Mesothelial cell of epicardium (in vitro differentiated cells): ENCODE measurements at places on chromosomes 13 and 19.

DNA sequence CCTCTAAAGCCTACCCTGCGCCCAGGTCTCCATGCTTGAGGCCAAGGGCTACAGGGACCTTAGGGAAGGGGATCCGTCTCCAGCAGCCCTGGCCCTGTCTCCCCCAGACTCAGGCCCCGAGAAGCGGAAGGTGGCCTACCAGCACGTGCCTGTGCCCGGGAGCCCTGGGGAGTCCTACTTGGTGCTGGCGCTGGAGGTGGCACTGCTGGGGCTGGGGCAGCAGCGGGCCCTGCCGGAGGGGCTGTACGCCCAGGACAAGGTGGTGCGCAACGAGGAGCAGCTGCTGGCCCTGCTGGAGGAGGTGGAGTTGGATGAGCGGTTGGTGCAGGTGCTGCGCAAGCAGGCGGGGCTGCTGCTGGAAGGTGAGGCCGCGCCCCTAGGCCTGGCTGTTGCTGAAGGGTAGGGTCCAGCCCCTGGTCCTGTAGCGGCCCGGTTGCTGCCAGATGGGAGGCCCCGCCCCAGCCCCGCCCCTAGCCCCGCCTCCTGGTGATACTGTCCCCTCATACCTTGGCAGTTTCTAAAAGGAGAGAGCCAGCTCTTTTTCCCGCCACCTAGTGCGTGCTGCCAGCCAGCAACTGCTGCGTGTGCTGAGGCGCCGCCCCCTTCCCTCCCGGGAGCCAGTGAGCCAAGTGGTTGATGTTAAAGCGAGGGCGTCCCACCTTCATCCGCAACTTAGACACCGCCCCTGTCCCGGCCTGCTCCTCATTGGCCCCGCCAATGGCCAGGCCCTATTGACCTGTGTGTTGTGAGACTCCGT lies 22.6 kb downstream of the ZSWIM4 start:
- no peak for DNase-seq

DNA sequence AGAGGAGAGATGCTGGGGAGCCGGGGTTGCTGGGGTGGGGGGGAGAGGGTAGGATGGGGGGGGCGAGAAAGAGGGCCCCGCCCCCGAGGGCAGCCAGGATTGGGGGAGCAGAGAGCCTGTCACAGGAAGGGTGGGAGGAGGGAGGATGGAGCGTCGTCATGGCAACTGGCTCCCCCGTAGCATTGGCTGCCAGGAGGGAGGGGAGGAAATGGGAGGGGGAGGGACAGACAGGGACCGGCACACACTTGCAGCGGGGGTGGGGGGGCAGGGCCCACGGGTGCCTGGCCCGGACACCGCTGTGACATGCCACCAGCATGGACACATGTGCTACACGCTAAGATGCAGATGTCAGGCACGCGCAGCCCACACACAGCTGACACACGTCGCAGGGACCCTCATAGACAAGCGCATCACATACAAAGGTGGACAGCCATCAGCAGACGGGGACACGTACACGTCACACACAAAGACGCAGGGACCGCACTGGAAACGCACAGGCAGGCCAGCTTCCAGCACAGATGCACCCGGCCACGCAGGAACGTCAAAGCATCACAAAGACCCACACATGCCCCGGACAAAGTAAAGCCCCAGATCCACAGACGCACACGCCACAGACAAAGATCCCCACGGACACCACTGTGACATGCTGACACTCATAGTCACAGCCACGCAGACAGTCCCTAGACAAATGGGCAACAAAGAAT lies at the start of gene LMTK3:
Gene LMTK3 (minus strand): TSS at position 36 of the 704 bp plus-strand sequence. CDS start 259 bp downstream, outside the sequence.
- no peak for DNase-seq

GRCh38 chr13:73216381-73216831 lies 157.6 kb downstream of the KLF5 start:
- DNase-seq = no peak

GRCh38 chr13:99305158-99305557 lies 2.0 kb downstream of the GPR183 start:
- DNase-seq = no peak

DNA sequence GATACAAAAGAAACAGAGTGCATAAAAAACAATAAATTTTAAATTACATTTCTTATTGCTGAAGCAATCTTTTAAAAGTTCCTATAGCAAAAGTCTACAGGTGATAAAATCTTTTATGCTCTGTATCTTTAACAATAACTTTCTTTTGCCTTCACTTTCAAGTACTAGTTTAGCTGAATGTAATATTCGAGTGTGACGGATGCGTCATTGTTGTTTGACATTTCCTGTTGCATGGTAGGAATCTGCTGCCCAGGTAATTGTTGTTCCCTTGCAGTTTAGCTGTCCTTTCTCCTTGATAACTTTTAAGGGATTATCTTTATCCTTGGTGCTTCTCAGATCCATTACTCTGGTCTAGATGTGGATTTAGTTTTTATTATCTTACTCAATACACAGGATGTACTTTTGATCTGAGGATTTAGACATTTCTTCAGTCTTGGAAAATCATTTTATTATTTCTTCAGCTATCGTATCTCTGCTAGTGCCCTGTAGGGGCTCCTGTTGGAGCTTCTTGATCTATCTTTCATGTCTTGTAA lies 2.1 kb upstream of the CPB2 start:
- no peak for DNase-seq

DNA sequence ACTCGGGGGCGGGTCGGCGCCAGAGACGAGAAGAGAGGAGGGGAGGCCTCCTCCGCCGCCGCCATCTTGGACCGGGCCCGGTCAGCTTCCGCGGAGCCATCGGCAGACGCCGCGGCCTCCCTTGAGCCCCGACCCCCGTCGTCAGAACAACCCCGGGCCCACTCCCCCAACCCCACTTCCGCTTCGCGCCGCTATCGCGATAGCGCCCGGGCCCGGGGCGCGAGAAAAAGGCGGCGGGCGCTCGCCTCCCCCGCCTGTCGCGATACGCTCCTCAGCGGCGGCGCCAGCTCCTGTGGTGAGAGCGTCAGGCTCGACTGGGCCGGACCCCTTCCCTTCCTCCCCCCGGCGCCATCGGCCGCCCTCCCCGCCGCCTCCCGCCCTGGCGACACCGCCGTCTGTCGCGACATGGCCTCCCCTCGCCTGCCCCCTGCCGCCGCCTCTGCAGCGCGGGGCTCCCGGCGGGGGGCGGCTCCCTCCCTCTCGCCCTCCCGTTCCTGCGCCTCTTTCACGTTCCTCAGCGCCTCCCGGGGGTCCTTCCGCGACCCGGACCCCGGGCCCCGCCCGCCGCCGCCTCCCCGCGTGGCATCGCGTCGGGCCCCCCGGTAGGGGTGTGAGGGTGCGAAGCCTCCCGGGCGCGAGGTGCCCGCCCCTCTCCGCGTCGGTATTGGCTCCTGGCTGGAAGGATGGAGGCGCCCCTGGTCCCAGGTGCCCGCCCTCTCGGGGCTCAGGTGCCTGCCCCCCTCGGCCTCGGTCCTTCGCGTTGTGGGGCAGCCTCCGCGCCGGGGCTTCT lies at the start of gene CNOT3:
Gene CNOT3 (plus strand): TSS at position 64 of the 790 bp plus-strand sequence. CDS start 5,217 bp downstream, outside the sequence.
- no peak for DNase-seq

GRCh38 chr13:87356314-87356713 lies 314.9 kb upstream of the SLITRK5 start:
- no peak for DNase-seq

GRCh38 chr13:99313501-99313900 lies 6.3 kb upstream of the GPR183 start:
- DNase-seq = no peak

DNA sequence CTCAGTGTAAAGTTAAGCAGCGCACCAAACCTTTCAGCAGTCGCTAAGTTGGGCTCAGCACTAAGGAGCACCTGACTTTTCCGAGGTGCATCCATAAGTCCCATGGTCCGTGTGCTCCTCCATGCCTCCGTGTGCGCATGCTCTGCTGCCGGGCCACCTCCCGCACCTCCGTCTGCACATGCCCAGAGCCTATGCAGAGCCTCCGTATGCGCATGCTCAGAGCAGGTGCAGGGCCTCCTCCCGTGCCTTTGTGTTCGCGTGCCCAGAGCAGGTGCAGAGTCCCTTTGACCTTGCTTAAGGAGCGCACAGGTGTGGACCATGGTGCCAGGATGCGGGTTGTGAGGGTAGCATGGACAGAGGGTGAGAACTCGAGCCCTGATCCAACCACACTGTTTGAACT lies 46.0 kb downstream of the ATP11A start:
- DNase-seq = no peak

DNA sequence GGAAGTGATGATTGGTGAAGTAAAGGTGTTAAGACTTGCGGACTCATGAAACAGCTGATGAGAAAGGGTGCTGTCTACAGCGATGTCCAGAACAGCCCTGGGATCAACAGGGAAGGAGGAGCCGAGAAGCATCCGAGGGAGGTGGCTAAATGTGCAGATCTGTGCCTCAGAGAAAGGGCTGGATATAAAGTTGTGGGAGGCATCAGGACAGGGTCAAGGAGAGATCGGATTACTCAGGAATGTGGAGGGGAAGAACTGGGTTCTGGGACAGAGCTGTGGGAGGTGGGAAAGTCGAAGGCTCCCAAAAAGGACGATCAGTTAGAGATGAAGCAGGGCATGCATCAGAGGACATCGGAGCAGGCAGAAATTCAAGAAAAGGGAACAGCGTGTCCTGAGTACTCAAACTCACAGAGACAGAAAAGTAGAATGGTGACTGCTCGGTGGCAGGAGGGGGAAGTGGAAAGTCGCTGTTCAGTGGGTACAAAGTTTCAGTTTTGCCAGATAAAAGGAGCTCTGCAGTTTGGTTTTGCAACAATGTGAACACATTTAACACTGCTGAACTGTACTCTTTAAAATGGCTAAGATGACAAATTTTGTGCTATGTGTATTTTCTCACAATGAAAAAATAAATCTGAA lies 1.9 kb downstream of the SIGLEC14 start:
- no peak for DNase-seq

GRCh38 chr13:52127783-52128702 lies 830 bp downstream of the NEK5 start:
- DNase-seq = peak; percentile 30

DNA sequence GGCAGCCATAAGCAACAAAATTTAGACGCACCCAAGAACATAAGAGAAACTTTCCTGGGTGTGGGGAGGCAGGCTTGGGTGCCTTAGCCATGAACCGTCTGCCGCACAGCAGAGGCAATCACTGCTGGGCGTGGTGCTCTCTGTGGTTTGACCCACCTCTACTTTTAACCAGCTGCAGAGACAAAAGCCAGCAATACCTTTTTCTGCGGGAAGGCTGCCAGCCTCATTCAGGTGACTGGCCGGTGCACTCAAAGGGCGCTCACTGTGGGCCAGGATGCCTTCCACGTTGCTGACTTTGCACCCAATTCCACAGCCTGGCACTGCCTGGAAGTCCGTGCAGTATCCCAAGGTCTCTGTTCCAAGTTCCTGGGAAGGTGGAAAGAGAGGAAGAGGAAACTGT lies 69.1 kb downstream of the ATP7B start:
- DNase-seq = no peak

DNA sequence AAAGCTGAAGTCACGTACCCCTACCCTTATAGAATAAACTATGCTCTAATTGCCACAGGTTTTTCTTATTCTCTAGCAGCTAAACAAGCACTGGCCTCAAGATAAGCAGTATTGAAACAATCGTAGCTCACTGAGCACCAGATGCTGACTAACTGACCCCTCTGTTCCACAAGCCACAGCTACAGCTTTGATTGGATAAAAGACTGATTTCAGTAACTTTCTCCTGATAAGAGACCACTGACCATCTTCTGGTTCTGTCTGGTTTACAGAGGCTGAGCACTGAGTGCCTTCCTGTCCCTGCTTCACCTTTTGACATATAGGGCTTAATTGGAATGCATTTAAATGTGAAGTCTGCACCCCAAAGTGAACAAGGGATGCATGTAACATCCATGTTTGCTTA lies 8.4 kb upstream of the RAP2A start:
- no peak for DNase-seq

DNA sequence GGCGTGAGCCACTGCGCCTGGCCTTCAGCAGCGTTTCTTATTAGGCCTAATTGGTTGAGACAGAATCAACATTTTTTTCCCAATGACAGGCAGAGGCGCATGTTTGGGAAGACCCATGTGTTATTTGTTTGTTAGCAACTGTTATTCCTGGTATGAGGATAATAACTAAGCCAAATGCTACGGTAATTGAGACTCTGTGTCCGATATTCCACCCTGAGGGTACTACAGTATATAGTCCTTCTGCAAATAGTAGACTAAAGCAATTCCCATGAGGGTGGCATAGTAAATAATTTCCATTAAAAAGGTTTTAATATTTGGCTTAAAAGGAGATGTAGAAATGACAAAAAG lies 18.4 kb upstream of the CCL25 start:
- DNase-seq = no peak

- DNase-seq = no peak
These were observed 19.8 kb downstream of the RBM26 start for GRCh38 chr13:79386125-79386826.

GRCh38 chr13:50844084-50844875 lies 788 bp upstream of the DLEU7 start:
- DNase-seq = no peak

- DNase-seq = no peak
These were observed 32.8 kb downstream of the TSC22D1 start for GRCh38 chr13:44543369-44543768.
